ENCODE measurements at places on chromosomes 6 and 20.

DNA sequence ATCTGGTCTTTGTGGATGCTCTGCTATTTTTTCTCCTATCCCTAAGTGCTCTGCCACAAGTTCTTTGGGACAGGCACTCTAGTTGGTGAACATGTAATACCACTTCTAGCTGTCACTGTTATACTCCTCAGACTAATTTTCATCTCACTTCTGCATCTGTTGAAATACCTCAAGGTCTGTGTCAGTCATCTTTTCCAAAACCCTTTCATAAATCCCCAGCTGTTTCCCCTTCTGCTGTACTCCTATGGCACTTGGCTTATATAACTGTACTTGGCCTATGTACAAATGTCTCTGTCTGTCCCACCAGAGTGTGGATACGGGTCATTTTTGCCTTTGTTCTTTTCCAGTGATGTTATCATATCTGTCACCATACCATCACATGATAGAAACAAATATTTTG is 124.2 kb downstream of the FHL5 start:
- no peak for DNase-seq

DNA sequence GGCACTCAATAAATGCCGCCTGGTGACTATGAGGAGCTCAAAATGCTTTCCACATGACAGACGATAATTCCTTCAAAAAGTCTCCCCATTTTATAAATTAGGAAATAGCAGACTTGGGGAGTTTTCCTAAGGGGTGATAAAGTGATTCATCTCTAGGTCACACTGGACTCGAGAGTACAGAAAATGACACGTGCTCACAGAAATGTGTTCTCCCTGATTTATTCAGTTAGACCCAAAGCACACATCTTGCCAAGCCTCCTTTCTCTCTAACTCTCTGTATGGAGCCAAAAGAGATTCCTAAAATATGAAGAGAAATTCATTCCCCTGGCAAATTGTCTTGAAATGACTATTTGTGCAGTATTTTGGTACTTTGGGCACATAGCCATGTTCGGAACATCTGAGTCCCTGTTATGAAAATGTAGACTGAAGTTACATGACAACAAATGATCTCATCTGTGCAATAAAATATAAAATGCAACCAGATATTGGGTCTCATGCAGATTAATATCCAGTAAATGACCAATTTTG is 381.1 kb downstream of the TFAP2B start:
- DNase-seq: no peak

GRCh38 chr6:141580131-141580530 is 552.6 kb upstream of the GJE1 start:
- DNase-seq: no peak

GRCh38 chr6:13286181-13286580 is 42.2 kb downstream of the TBC1D7 start:
- DNase-seq: peak; percentile 60
